Body of pancreas (tissue), 4 donors: ENCODE measurements at places on chromosomes 4 and X.

DNA sequence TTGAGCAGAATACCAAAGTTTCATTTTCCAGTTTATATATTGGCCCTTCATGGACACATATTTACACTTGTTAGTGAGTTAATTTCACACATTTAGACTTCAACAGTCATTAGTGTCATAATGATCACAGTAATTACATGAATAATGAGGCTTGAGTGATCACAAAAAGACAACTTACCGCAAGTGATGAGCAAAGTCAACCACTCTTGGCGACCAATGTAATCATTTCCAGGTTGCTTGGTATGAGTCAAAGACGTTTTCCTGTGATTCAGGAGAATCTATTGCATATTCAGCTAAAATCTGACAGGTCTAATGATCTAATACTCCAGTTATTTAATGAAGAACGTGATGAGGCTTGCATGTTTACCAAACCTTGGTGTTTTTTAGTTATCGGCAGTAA, 407.9 kb upstream of the TENM3 start:
- no peak for DNase-seq

GRCh38 chr4:793093-793861, 32.7 kb downstream of the CPLX1 start:
- no peak for DNase-seq

GRCh38 chr4:71361476-71361875, 22.7 kb downstream of the SLC4A4 start:
- DNase-seq: no peak

GRCh38 chr4:11590132-11590531, 161.4 kb upstream of the HS3ST1 start:
- DNase-seq: no peak

- DNase-seq: no peak
Measured at GRCh38 chr4:130233377-130234047, 1137.6 kb downstream of the C4orf33 start.

DNA sequence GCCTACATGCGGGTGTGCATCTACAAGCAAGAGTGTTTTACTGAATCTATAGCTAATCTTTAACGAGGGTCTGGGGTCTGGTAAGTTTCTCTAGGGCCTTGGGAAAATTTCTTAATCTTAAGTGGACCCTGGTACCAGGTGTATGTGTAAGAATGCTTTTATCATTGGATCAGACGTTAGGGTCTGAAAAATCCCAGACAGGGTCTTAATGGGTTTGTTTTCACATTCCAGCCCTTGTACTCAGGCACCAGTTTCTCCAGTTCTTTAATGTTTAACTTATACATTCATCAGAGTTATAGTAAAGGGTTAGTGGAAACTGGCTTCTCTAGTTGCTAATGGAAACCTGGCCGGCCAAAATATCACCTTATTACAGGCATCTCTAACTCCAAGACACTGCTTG, 11.6 kb downstream of the MAGEB16 start:
- DNase-seq: no peak

GRCh38 chr4:64095398-64095797, 313.9 kb downstream of the TECRL start:
- no peak for DNase-seq

DNA sequence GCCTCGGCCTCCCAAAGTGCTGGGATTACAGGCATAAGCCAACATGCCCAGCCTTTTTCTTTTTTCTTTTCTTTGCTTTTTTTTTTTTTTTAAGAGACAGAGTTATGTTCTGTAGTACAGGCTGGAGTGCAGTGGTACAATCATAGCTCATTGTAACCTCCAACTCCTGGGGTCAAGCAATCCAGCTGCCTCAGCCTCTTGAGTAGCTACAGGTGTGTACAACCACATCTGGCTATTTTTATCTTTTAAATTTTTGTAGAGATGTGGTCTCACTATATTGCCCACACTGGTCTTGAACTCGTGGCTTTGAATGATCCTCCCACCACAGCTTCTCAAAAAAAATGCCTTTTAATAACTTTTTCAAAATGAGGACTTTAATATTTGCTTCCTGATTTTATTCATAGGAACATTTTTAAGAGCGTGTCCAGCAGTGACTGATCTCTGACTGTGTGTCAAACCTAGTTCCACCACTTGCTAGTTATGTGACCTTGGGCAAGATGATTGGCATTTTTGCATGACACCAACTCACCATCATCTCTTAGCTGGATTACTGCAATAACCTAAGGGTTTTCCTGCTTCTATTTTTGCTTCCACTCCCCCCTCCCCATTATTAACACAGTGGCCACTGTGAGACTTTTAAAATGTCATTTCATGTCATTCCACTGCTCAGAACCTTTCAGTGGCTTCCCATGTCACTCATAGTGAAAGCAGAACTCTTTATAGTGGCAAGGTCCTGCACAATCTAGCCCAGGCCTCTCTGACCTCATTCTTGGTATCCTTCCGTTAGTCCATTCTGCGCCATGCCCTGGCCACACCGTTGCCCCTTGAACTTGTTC, 4.5 kb upstream of the TNIP3 start:
- no peak for DNase-seq

DNA sequence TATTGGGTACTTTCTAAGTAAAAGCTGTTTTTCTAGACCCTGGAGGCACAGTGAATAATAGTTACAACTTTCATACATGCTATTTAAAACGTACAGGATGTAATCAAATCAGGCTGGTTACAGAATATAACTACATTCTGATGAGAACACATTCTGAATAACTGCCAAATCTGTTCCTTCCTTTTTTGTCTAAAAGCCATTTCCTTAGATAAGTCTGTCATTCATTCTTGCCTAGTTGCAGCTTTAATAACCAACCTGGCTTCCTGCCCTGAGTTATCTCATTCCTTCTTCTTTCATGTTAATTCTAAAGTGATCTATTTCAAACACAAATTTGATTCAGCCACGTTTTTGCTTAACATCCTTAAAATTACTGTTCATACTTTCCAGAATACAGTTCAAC, 189.7 kb upstream of the ITM2A start:
- DNase-seq: no peak

DNA sequence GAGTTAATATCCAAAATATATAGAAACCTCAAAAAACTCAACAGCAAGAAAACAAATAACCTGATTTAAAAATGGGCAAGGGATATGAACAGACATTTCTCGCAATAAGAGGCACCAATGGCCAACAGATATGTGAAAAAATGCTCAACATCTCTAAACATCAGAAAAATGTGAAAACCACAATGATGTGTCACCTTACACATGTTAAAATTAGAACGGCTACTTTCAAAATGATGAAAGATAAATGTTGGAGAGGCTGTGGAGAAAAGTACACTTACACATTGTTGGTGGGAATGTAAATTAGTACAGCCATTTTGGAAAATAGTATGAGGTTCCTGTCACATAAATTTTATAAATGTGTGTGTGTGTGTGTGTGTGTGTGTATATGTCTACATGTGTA, 731.3 kb downstream of the DMD start:
- no peak for DNase-seq

GRCh38 chrX:74133156-74133796, 170.7 kb upstream of the ZCCHC13 start:
- DNase-seq: no peak

DNA sequence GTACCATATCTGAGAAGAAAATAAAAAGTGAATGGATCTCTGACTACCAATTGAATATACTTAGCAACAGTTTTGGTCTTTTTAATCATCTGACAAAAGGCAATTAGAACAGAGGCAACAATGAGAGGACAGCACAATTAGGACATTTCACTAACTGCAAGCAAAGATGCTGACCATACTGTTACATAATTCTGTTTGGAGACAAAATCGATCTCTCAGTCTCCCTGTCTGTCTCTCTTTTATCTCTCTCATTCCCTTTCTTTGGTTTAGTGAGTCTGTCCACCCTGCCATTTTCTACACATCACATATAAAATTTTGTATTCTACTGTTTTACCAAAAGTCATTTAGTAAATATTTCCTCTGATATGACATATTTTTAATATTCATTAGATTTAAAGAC, 2.2 kb upstream of the AFM start:
- DNase-seq: no peak
